ENCODE measurements at places on chromosomes 13 and 19.

DNA sequence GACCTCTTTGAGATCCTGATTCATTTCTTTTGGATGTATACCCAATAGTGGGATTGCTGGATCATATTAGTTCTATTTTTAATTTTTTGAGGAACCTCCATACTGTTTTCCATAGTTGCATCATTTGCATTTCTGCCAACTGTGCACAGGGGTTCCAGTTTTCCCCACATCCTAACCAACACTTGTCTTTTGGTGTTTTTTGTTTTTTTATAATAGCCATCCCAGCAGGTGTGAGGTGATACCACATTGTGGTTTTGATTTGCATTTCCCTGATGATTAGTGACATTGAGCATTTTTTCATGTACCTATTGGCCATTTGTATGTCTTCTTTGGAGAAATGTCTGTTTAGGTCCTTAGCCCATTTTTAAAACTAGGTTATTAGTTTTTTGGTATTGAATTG lies 18.8 kb upstream of the GPR183 start:
- DNase-seq = no peak

DNA sequence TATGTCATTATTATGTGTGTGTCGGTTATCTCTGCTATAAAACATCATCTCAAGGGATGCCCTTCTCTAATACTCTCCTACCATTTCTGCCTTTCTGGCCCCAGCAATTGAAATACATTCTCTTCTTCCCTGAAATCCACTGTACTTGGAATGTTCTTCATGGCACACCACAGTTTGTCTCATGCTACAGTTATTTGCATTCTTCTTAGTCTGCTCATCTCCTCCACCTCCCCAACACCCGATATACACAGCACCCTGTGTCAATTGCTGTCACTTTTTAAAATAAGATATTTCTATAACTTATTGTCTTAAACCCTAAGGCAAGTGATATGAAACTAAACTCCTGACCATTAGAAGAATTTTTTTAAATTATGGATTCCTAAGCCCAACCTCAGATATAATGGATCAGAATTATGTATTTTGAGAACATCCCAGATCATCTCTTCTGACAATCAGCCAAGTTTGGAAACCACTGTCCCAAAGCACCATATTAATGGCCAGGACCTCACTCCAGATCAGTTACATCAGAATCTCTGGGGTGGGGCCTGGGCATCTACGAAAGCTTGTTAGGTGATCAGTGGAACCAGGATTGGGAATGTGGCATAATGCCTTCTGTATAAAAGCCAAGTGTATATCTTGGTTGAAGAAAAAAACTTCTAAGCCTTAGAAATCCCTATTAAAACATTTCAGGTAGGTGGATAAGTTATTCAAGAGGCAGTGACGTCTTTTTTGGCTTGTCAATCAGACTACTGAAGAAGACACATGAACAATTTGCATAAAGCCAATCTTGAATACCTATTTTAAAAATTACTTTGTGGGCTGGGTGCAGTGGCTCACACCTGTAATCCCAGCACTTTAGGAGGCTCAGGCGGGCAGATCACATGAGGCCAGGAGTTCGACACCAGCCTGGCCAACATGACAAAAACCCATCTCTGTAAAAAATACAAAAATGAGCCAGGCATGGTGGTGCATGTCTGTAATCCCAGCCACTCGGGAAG lies 30.0 kb upstream of the KBTBD7 start:
- DNase-seq = no peak

DNA sequence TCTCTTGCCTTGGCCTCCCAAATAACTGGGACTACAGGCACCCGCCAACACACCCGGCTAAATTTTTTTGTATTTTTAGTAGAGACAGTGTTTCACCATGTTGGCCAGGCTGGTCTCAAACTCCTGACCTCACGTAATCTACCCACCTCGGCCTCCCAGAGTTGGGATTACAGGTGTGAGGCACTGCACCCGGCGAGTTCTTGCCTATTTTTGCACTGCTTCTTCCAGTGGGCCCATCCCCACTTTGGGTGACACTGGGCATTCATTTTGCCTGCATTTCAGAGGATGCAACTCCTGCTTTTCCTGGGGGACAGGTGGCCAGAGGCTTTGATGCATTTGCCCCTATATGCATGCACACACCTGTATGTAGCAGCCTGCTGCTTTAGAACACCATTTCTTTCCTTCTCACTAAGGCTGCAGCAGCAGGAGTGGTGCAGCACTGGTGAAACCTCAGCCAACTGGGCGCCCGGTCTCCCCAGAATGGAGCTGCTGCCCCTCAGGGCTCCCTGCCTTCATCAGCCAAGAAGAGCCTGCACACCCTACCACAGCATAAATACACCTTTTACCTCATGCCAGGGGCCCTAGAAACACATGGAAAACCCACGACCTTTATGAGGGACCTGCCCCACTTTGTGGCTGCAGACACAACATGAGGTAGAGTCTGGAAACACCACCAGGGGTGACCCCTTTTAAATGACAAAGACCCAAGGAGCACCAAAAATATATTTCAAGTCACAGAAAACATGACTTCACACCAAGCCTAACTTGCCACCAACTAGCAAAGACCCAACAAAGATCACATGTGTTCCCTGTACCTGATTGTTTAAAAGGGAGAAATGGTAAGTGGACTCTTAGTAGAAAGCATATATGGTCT lies 36.8 kb upstream of the POP4 start:
- no peak for DNase-seq

DNA sequence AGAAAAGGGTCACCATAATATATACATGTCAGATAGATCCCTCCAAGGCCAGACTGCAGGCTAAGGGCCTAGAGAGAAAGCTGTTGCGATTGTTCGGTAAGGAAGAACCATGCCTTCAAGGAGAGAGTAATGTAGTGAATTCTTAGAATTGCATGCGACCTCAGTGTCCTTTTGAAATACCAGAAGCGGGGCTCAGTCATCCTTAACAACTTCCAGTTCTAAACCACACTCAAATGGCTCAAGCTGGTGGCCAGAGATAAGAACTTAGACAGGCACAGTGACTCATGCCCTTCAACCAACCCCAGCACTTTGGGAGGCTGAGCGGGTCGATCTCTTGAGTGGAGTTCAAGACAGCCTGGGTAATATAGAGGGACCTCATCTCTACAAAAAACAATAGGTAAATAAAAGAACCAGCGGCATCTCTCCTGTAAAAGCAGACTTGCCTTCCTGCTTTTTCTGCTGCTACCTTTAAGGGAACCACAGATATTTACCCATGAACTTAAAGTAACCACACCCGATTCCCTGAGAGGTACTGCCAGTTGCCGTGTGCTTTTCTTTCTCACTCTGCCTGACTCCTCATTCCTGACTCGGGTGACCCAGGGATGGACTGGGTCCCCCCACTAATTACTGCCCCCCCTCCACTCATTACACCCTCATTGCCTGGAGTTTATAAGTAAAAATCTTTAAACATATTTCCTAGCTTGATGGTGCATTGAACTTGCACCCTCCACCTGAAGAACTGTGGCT lies 15.4 kb upstream of the SIGLEC6 start:
- peak; percentile 90 for DNase-seq

DNA sequence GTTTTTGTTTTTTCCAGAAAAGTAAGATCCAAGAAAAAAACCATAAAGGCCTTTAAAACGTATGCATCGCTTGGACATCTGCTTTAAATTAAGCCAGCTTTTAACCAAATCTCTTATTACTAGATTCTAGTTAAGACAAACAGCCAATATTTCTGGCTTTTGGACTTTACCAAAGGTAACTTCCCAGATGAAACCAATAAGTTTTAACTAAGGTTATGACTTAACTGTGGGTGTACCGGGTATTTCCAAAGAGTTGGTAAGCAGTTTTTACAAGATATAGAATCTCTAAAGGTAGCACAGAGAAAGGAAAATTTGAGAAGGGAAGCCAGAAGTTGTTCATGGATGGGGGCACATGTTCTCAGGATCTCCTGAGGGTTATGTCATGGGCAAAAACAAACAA lies 34.0 kb downstream of the CEACAM1 start:
- DNase-seq = no peak

DNA sequence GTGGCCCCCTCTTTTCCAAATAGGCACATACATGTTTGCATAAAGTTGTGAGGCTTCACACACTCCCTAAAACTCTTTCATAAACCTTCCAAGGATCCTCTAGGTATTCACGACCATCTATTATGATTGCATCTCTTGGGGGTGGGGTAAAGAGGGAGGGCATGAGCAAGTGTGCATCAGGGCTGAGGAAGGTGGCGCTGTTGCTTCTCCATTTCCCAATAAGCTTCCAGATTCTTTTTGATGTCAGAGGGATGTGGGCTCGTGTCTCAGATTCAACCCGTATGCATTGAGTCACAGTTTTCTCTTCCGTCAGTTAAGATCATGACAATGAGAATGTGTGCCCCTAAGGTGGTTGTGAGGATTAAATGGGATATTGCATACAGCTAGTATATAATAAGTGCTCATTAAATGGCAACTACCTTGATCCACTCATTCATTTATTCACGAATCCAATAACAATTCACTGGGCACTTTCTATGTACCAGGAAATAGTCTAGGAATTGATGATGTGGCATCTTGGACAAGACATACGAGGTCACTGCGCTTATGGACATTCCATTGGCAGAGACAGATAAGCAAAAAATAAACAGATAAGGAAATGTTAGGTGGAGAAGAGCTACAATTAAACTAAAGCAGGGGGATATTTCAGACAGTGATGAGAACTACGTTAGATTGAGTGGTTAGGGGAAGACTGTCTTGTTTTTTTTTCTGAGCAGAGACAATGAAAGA lies 10.3 kb downstream of the CYP2B6 start:
- no peak for DNase-seq

DNA sequence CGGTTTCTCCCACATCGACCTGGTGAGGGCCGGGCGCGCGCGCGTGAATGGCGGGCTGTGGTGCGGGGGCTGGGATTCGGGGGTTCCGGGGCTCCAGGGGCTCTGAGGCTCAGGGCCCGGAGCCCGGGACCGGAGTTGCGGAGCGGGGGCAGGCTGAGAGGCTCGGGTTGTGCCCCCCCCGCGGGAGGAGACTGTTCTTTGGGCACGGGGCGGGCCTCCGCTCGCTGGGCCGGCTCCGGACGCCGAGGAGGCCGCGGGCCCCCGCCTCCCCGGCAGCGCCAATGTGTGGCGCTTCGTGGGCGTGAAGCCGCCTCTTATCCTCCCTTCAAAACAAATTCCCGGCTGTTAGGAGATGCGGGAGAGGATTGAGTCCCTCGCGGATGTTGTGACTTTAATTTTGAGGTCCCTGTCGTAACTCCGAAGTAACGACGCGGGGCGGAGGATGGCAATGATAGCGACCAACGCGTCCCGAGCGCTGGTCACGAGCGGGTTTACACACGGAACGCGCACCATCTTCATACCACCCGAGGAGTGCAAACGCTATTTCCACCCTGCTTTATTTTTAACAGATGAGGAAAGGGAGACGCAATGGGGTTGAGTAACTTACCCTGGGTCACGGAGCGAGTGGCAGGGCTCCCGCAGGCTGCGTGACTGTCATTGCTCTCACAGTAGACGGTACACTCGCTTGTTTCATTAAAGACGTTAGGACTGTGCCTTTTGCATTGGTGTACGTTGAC lies 536 bp downstream of the UBA2 start:
- DNase-seq = peak; percentile 9

DNA sequence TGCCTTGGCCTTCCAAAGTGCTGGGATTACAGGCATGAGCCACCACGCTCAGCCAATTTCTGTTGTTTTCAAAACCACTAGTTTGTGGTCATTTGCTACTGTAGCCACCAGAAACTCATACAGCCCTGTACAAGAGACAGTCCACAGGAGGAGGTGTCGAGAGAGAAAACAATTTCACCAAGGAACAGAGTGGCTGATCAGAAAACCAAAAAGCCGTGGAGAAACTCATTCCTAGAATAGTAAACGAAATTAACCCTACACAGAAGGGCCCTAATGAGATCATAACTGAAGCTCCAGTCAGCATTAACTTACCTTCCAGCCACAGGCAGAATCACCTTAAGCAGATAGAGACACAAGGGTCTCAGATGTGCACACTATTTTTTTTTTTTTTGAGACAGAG lies 3.8 kb upstream of the CCDC124 start:
- no peak for DNase-seq

GRCh38 chr19:33595783-33596182 lies 26.0 kb upstream of the CHST8 start:
- no peak for DNase-seq

- no peak for DNase-seq
Observed at GRCh38 chr13:46983881-46984280, 87.0 kb upstream of the HTR2A start.

GRCh38 chr13:23427342-23427843 lies 6.1 kb downstream of the SACS start:
- no peak for DNase-seq

DNA sequence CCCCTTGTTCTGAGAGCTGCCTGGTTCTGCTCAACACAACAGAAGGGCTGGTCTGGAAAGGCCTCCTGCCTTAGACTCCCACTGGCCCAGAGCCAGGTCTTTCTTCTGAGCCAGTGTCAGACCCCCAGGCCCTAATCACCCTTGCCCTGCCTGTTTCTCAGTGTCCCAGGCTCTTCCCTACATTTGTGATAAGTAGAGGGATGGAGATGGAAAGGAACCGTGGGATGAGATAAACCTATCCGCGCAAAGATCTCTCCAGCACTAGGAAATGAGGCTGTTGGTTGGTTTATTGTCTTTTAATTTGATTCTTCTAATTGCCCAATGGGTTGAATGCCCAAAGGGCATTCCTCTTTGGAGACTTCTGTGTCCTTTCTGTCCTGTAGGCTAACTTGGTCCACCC lies 470.0 kb downstream of the TSHZ3 start:
- no peak for DNase-seq

DNA sequence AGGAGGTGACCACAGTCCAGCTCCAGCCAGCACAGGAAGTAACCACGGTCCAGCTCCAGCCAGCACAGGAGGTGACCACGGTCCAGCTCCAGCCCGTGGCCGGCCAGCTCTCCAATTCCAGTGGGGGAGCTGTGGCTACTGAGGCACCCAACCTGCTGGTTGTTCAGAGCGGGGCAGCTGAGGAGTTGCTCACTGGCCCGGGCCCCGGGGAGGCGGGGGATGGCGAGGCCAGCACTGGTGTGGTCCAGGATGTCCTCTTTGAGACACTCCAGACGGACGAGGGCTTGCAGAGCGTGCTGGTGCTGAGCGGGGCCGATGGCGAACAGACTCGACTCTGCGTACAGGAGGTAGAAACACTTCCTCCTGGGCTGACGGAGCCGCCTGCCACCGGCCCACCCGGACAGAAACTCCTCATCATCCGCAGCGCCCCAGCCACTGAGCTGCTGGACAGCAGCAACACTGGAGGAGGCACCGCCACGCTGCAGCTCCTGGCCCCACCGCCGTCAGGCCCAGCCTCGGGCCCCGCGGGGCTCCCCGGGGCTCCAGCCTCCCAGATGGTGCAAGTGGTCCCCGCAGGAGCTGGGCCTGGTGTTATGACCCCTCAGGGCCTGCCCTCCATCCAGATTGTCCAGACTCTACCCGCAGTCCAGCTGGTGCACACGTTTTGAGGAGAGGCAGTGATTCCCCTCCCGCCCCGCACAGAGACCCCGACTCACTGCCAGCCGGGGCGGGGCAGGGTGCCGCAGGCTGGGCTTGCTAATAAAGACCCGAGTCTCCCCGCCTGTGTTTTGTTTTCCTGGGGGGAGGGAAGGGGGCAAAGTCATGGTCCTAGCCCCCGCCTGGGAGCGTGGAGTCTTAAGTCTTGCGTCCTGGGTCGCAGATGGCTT lies 1.0 kb upstream of the NAT14 start:
- no peak for DNase-seq
